ENCODE measurements at places on chromosomes 3 and 15.

DNA sequence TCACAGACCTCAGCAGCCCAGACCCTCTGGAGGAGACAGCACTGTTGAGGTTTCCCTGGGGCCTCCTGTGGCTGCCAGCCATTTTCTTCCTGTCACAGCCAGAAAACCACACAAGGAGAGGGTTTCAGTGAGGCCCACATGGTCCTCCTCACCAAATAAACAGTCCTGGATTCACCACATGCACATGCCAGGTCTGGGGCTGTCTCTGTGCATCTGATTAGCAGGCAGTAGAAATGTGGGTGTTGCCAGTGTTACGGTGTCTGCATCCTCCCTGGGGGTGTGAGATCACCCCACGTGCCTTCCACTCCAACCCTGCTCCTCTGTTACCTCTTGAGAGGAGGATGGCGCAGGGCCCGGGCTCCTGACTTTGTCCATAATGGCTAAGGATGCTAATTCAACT, 140.4 kb downstream of the CHDH start:
- DNase-seq = no peak

GRCh38 chr3:85342915-85343314, 384.1 kb downstream of the CADM2 start:
- no peak for DNase-seq

- no peak for DNase-seq
Observed at GRCh38 chr3:149448331-149448831, 26.1 kb upstream of the TM4SF4 start.

- DNase-seq = no peak
Observed at GRCh38 chr3:17356585-17356984, 385.8 kb downstream of the TBC1D5 start.

DNA sequence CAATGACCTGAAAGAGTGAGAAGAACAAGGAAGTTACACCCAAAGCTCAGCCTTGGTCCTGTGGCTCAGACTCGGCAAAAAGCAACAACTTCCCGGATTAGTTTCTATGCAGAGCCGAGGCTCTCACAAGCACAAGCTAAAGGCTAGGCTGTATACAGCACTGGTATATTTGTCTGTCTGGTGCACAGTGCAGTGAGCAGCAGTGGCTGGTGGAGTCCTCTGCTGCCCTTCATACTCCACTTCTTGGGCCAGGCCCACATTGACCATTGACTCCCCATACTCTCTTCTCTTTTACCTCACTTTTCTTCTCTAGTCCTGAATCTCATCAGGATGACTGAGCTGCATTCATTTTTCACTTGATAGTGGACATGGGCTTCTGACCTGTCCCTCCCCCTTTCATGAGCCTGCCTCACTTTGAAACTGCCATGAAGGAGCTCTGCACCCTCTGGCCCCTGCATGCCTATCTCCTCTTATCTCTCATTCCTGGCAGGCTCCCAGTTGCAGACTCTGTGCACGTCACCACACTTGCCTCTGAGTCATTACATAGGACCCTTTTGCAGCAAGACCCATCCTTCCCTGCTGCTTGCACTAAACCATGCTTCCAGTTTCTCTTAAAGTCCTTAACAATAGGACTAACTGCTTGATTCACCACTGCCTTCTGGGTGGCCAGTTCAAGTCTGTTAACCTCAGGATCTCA, 379.3 kb downstream of the NTRK3 start:
- DNase-seq = no peak
